ENCODE measurements at places on chromosomes 13 and 19.

GRCh38 chr19:39110263-39110967 lies 15.2 kb upstream of the PAK4 start:
- DNase-seq = peak; percentile 96

DNA sequence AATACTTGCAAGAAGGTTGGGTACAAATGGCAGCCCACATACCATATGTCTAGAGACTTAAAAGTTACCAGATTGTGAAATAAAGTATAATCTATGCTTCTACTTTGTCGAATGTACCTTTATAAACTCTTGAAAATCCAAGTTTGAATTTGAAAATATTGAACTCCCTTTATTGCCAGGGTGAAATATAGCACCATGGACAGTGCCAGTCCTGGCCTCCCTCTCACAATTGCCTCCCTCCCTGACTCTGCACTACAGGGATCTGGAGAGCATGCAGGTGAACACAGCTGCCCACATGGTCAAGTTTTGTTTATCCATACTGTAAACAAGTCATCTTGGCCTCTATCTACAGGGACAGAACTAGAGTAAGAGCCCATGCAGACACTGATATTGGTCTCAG lies 394.1 kb upstream of the SLITRK6 start:
- DNase-seq = no peak

DNA sequence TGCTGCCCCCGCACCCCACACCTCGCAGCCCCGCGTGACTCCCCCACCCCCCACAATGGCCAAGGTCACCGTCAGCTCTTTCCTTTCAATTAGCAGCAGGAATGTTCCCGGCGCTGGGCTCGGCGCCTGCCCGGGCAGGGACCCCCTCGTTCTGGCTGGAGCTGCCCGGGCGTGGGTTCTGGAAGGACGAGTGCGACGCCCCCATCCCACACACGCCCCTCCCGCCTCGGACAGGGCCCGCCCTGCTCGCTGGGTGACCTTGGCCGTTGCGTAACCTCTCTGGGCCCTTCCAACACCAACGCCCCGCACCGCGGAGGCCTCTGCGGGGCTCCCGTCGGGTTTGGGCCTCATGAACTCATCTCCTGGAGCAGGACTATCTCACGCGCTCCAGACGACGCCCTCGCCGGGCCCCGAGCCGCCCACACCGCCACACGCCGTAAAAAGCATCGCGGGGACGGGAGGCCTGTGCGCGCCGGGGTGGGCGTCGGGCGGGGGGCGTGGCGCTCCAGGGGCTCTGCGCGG lies 10.3 kb downstream of the PALM start:
- DNase-seq = peak; percentile 21

DNA sequence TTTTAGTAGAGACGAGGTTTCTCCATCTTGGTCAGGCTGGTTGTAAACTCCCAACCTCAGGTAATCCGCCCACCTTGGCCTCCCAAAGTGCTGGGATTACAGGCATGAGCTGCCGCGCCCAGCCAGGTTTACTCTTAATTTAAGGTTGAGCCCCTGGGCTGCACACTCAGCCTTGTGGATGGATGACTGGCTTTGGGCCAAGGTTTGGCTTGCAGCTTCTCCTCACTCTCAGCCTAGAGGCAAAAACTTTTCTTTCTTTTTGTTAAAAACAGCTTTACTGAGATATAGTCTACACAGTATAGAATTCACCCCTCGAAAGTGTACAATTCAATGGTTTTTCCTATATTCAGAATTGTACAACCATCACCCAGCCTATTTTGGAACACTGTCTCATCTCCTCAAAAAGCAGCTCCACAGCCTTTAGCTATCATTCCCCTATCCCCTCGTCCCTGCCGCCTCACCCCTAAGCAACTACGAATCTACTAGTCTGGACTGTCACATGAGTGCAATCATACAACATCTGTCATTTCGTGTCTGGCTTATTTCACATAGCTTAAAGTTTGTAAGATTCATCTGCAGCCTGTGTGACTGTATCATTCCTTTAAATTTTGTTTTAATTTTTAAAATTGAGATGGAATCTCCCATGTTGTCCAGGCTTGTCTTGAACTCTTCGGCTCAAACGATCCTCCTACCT lies 14.5 kb upstream of the TSPAN16 start:
- DNase-seq = no peak

- DNase-seq = no peak
These were observed 14.8 kb upstream of the EID2 start for GRCh38 chr19:39554701-39555311.

DNA sequence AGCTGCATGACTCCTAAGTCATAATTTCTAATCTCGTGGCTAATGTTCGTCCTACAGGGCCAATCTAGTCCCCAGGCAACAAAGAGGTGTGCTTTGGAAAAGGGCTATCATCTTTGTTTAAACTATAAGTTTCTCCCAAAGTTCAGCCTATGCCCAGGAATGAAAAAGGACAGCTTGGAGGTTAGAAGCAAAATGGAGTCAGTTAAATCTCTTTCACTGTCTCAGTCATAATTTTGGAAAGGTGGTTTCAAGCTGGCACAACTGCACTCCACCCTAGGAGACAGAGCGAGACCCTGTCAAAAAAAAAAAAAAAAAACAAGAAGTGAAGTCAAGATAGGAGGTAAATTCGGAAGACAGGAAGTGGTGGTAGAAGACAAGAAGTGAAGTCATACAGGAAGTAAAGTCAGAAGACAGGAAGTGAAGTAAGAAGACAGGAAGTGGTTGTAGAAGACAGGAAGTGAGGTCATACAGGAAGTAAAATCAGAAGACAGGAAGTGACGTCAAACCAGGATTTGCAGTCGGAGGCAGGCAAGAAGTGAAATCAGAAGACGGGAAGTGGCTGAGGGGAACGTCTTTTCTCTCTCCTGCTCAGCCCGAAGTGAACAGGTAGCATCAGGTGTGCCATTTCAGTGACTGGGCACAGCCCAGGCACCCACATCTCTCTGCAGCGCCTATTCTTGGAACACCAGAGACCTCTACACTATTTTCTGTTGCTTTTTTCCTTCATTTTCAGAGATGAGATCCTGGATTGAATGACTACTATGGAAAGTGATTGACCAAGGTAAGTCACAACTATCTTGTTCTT lies 32.2 kb downstream of the GP6 start:
- DNase-seq = peak; percentile 31

GRCh38 chr13:61728471-61728870 lies 312.8 kb upstream of the PCDH20 start:
- no peak for DNase-seq

GRCh38 chr19:1567116-1567847 lies 843 bp downstream of the MEX3D start:
- DNase-seq = no peak

GRCh38 chr13:20676213-20676612 lies 27.3 kb upstream of the IL17D start:
- DNase-seq = no peak

GRCh38 chr13:73059460-73060250 lies 850 bp downstream of the KLF5 start:
- DNase-seq = peak; percentile 62

DNA sequence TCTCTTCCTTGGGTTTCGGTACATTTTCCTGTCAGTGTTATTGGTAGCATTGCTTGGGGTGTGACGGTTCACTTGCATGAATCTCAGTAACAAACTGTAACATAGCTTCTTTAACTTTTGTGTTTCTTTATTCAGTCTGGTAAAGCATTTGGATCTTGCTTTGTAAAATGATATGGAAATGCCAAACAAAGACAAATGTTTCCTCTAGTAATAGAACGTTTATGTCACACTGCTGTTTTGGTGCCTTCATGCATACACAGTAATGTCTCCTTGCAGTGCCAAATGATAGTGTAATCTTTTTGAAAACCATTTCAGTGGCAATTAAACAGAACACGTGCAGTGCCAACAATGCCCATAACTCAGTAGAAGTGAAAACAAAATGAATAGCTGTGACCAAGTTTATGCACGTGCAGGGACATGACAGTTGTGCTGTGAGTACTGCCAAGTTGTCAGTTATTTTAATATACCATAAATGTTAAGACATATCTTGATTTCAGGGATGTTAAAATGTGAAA lies 110.8 kb downstream of the RXFP2 start:
- no peak for DNase-seq

DNA sequence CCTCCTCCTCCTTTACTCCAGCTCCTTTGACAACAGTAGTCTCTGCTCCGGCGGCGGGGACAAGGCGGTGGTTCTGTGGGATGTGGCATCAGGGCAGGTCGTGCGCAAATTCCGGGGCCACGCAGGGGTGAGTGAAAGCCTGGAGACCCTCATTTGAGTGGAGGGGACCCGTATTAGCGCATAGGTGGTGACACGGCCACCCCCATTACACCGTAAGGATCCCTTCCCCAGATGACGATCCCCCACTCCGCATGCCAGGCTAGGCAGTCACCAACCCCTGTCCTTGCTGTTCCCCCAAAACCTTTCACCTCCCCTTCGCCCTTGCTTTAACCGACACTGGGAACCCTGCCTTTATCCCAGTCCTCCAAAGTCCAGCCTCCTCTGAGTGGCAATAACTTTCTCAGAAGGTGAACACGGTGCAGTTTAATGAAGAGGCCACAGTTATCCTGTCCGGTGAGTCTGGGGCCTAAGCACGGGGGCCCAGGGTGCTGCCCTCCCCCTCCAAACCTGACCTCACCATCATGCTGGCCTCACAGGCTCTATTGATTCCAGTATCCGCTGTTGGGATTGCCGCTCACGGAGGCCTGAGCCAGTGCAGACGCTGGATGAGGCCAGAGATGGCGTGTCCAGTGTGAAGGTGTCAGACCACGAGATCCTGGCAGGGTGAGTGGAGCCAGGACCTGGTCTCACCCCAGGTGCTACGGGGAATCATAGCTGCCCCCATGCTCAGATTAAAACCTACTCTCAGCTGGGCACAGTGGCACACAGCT lies 3.7 kb downstream of the WDR83 start:
- no peak for DNase-seq

- no peak for DNase-seq
These were observed 22.7 kb downstream of the VRK3 start for GRCh38 chr19:50002386-50002960.

- no peak for DNase-seq
These were observed 20.3 kb upstream of the BCL3 start for GRCh38 chr19:44728178-44728577.

DNA sequence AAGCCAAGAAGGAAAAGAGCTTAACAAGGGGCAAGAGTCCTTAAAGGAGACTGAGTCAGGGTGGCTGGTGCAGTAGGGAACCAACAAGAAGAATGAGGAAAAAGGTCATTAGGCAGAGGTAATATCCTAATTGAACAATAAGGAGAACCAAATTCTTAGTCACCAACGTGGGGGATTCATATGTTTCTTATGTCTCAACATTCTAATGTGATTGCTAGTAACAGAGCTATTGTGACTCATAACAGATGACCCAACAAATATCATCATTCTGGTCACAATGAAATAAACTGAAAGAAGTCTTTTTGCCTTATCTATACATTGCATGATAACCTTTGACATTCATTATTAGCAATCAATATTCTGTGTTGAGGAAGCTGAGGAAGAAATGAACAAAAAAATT lies 101.6 kb downstream of the RAP2A start:
- no peak for DNase-seq

DNA sequence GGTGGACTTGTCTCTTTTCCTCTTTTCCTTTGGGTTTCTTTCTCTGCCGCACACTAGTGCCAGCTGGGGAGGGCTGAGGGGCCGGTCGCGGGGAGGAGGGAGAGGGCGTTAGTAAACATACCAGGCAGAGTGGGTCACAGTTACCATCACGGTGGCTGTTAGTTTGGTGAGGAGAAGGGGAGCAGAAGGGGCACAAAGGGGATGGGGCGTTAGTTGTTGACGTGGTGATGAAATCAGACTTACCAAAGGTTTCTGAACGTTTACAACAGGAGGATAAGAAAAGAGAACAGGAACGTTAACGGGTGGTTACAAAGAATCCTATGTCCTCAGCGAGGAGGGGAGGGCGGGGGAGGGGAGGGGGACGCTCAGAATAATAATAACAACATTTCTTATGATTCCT lies 77.9 kb downstream of the PTPRS start:
- DNase-seq = no peak

GRCh38 chr13:43136920-43137575 lies 113.7 kb downstream of the DNAJC15 start:
- no peak for DNase-seq

- no peak for DNase-seq
These were observed 64.9 kb downstream of the MZT1 start for GRCh38 chr13:72662548-72662947.
